ENCODE measurements at places on chromosomes 7 and 10. TPM values are rescaled to one million over a fixed set of nuclear protein-coding genes. Genes with fewer than 3 reads are reported as not detected.

Gene SEPHS1
- 60.8 TPM for total RNA-seq

Gene OPN1SW
- not detected for total RNA-seq

Gene CCL26
- total RNA-seq = not detected

Gene ABCB1
- total RNA-seq = not detected

Gene KIF20B
- 33.7 TPM for total RNA-seq

Gene RAB19
- total RNA-seq = not detected

Gene CPN1
- total RNA-seq = not detected

Gene CLRN3
- total RNA-seq = not detected

Gene BTAF1
- 35.5 TPM for total RNA-seq

DNA sequence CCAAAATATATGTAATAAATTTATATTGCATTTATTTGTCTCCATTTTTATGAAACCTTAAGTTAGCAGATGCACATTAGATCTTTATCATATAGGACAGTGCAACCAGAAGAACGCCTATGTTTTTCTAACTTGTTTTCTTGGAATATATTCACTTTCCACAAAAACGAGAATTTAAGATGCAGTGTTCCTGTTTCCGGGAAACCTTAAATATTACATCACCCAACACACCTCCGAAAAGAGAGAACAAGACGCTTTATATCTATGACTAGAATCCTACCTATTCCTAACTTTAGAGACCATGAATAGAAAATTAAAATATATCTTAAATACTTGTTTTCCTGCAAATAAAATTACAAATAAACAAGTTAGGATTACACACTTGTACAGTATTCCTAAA is 1.9 kb downstream of the EZH2 start:
- no peak for DNase-seq

DNA sequence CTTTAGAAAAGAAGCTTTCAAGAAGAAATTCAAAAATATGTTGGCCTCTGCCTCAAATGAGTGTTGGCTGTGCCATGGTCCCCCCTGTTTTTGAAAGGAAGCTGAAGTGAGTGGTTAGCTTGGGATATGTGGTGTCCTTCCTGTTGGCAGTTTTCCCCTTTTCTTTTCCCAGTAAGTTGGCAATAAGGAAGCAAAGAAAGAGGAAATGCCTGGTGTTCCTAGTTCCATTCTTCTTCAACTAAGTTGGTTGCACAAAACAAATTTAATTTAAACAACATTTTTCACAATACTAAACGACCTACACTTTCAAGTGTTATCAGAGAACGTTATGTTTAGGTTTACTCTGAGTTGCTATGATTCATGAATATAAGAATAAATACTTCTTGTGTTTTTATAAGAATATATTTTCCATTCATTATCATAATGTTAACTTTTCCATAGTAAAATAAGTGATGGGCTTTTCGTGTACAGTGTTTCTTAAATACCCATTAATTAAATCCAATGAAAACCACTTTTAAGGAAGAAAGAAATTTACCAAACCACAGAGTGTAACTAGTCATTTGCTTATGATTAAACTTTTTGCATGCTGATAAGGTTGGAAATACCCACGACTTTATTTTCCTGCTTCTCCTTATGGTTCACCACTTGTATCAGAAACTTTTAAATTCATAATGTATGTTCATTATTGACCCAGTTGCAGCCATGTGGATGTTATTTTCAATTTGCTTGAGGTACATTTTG is 7.7 kb downstream of the HDAC9 start:
- DNase-seq = no peak

GRCh38 chr7:105677817-105678573 is 96.7 kb upstream of the EFCAB10 start:
- no peak for DNase-seq

DNA sequence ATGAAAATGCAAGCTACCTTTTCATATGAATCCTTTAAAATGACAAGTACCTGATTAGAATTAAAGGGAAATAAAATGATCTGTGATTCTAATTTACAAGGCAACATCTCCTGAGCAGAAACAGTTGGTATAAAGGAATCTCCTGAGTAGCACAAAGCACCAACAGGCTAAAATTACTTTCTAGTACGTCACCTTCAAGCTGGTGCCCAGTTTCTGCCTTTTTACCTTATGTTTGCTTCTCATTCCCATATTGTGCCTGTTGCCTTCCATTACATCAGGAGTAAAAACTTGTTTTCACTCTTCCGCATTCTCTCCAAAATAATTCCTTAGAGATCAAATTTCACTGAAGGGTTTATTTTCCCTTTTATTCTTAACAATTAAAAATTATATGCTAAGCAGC is 587.1 kb upstream of the KCND2 start:
- DNase-seq = no peak

GRCh38 chr7:82548141-82548688 is 104.6 kb upstream of the CACNA2D1 start:
- no peak for DNase-seq

DNA sequence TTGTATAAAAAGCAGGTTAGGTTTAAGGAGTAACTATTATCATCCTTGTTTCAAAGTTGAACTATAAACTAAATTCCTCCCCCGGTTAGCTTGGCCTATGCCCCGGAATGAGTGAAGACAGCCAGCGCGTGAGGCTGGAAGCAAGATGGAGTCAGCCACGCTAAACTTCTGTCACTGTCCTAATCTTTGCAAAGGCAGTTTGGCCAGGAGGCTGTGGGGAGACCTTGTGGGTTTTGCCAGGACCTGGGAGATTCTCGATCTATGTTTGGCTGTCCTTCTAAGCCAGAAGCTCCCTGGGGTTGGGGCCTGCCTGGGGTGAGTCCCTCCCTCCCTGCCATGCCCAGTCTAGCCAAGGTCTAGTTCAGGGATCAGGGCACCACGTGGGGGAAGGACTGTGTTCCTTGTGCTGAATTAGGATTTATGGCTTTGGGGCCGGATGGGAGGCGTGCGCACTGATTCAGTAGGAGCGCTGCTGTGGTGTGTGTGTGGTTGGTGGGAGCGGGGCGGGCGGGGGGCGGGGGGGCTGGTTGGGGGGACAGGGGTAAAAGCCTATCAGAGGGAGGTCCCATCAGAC is 871 bp upstream of the GTF2IRD1 start:
- DNase-seq = peak; percentile 57

- DNase-seq = no peak
These were observed 1.1 kb upstream of the ICA1 start for GRCh38 chr7:8263048-8263447.

DNA sequence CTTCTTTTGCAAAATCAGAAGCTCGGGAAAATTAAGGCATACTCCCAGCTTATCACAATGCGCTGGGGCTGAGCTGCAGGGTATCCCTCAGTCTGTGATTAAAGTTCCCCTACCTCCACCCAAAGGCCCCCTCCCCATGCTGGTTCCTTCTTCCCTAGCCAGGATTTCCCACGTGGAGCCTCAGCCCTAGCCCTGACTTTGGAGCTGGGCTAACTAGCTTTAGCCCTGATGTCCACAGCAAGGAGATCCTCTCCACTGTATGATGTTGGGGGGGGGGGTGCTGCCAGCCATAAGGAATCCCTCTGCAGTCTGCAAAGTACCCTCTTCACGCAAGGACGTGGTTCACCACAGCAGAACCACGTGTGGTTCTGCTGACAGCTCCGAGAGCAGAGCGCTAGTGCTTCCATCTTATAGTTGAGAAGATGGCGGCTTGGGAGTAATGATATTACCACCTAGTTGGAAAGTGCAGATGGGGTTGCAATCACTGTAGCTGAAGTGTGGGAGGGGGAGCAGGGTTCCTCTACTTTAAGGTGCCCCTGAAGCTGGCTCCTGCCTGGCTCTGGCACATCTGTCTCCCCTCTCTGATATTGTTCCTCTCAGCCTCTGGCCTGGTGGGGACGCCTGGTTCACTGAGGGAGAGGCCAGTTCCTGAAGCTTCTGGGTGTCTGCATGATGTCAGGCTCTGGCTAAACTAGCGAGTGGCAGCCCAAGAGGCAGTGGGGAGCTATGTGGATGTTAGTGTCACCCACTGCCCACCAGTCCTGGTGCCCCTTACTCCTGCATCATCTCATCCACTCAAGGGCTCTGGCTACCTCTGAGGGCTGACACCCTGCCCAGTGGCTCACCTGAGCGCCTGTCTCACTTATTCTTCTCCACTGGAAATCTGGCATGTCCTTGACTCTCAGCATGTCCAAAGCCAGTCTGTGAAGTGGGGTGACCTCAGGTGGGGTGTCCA is 270.7 kb downstream of the RPS24 start:
- DNase-seq = no peak

DNA sequence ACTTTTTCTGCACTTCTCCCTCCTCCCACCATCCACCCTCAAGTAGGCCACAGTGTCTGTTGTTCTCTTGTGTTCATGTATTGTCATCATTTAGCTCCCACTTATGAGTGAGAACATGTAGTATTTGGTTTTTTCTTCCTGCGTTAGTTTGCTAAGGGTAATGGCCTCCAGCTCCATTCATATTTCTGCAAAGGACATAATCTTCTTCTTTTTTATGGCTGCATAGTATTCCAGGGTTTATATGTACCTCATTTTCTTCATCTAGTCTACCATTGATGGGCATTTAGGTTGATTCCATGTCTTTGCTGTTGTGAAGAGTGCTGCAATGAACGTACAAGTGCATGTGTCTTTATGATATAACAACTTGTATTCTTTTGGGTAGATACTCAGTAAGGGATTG is 230.4 kb downstream of the ARL4A start:
- no peak for DNase-seq

GRCh38 chr7:16708511-16708910 is 45.0 kb upstream of the TSPAN13 start:
- no peak for DNase-seq

DNA sequence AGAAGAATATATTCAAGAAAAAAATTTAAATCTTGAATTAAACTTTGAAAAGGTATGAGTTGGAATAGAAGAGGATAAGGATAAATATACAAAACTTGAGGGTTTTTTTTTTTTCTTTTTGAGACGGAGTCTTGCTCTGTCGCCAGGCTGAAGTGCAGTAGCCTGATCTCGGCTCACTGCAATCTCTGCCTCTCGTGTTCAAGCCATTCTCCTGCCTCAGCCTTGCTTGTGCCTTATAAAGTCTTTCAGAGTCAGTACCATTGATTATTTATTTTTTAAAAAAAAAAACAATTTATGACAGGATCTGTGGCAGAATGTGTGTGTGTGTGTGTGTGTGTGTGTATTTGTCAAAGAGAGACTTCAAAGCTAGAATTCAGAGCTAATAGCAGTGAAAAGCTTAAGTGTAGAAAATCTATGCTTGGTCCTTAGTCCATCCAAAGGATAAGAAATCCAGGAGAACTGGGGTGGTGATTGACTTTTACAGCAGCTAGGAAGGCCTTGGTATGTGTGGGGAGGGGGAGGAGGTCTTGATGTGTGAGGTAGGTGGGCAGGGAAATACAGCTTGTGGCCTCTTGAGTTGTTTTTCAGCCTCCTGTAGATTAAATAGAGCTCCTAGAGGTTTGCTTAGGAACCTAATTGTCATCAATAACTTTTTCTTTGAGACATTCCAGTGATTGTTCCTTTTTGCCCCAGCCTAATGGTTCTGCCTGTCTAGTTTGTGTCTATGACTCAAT is 2.4 kb downstream of the HECTD2 start:
- DNase-seq = no peak

DNA sequence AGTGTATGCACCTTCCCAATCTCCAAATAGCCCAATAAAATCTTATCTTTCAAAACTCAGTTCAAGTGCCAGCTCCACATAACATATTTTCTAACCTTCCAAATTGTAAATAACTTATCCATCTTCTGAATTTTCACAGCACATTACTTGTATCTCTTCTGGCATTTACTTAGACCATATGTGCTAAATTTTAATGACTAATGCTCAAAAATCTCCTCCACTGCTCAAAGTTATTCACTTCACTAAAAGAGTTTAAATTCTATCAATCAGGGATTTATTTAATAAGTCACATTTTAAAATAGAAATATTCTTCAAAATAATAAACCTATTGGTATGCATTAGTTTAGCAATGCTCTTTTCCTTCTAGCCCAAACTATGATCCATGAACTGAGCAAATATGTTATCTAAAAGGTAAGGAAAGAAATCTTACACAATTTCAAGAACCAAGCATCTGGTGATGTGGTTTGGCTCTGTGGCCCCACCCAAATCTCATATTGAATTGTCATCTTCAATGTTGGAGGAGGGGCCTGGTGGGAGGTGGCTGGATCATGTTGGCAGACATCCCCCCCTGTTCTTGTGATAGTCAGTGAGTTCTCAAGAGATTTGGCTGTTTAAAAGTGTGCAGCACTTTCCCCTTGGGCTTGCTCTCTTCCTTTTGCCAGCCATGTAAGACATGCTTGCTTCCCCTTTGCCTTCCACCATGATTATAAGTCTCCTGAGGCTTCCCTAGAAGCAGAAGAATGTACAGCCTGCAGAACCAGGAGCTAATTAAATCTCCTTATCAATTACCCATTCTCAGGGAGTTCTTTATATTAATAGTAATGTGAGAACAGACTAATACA is 28.1 kb upstream of the GPR22 start:
- no peak for DNase-seq

DNA sequence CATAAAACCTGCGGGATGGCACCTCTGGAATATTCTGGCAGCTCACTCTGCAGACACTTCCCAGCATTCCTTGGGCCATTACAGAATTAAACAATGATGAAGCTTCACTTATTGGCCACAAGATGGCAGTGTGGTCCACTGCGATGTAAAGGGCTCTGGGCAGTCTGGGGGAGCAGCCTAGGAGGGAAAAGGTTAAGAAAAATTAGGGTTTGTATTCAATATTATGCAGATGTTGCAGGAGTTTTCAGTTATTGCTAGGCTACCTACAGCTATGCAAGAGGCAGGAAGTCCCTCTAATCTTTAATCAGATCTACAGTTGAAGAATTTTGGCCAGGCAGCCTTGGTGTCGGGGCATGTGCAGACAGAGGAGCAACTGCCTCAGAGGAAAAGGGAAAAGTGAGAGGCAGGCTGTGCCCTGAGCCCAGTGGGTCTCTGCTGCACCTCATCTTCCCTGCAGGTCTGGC is 233.2 kb upstream of the PRSS1 start:
- peak; percentile 81 for DNase-seq

DNA sequence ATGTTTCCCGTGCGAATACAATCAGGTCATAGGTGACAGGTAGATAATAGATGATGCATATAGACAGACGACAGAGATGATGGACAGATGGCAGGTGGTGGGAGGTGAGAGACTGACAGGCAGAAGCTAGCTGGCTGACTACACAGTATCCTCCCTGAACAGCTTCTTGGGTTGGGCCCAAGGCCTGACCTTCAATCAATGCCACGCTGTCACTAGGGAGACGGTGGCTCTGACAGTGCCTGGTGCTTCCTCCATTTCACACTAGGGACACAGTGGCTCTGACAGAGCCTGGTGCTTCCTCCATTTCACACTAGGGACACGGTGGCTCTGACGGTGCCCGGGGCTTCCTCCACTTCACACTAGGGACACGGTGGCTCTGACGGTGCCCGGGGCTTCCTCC is 200.1 kb downstream of the DIP2C start:
- no peak for DNase-seq

- DNase-seq = no peak
These were observed 63.2 kb downstream of the CFAP58 start for GRCh38 chr10:104416851-104417250.

DNA sequence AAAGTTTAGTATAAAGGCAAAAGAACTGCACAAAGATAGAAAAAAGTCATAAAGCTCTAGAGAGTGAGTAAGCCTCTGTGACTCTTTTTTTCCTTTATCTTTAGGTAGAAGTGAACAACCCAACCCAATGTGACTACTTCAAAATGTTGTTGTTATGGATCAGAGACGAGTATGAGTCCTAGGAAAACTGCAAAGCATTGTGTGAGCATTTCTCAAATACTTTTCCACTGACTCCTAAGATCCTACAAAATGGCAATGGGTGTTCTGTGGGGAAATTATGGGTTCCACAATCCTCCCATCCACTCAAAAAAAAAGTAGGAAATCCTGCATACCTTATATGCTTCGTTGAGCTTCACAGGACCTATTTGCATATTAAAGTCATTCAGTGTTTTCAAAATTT is 177.1 kb downstream of the DGKI start:
- DNase-seq = no peak

GRCh38 chr7:94067047-94067446 is 62.9 kb upstream of the BET1 start:
- DNase-seq = no peak
